ENCODE measurements at places on chromosomes 7 and 10. TPM values are rescaled to one million over a fixed set of nuclear protein-coding genes. Genes with fewer than 3 reads are reported as not detected.

FAM171A1 gene
- total RNA-seq: 11.5 TPM

TBX20 gene
- total RNA-seq: 0.15 TPM

GIMAP7 gene
- 0.05 TPM for total RNA-seq

DNA sequence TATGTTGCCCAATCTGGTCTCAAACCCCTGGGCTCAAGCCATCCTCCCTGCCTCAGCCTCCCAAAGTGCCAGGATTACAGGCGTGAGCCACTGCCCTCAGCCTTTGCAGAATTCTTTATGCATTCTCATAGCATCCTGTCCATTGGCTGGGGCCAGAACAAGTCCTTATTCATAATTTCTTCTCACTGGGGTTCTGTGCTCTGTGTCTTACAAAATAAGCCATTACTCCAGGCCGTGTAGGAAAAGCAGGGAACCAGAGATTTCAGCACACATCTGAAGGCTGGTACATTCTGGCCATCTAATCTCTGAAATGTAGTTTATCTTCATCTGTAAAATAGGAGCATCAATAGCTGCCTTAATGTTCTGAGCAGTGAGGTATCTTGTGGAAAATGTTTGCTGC is 10.3 kb upstream of the OCM start:
- DNase-seq: no peak

GRCh38 chr7:150357270-150357669 is 11.4 kb upstream of the REPIN1 start:
- DNase-seq: no peak

GRCh38 chr7:105002-105401 is 87.4 kb upstream of the FAM20C start:
- DNase-seq: no peak

DNA sequence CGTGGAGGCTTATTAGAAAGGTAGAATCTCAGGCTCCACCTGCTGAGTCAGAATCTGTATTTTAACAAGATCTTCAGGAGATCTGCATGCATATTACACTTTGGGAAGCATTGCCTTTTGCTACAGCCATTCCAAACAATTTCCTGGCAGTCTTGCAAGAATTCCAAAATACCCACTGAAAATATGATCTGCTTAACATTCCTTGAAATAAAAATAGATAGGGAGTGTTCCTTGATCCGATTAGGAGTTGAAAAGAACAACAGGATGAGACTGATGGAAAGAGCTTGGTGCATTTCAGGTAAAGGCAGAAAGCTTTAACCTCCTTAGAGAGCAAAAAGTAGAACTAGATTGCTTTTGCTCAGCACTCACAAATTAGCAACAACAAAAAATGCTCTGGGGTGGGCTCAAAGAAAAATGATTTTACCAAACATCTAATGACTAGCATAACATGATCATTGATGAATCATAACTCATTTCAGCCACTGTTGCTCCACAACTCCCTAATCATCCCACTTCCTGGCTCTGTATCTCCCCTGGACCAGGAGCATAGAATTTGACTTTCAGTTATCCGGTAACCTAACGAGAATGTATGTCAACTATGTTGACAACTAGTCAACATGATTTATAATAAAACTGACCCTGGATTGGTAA is 115.2 kb downstream of the RNLS start:
- no peak for DNase-seq

DNA sequence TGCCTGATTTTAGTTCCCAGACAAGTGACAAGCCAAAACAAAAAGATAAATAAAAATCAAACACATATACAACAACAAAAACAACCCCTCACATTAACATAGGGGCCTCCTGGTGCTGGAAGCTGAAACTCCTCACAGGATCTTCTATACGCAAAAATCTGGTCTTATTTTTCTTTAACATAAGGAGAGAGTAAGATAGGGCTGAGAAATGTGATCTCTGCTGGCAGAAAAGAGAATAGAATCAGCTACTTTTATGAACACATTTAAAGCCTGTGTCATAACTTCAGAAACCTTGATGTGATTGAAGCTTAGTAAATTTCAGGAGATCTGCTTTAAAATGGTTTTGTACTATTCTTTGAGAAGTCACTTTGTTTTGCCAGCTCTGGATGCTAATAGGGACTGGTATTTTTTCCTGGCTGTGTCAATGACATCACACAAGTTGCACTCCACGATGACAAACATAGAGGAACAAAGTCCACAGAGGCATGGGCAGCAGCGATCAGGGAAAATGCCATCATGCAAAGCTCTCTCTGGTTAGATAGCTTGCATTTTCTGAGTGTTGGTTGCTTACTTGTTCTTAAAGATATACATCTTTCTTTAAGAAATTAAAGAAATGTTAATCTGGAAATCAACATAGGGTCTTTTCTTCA is 176.6 kb upstream of the SP4 start:
- DNase-seq: no peak

- DNase-seq: no peak
Measured at GRCh38 chr10:79383974-79384606, 36.8 kb downstream of the PPIF start.

DNA sequence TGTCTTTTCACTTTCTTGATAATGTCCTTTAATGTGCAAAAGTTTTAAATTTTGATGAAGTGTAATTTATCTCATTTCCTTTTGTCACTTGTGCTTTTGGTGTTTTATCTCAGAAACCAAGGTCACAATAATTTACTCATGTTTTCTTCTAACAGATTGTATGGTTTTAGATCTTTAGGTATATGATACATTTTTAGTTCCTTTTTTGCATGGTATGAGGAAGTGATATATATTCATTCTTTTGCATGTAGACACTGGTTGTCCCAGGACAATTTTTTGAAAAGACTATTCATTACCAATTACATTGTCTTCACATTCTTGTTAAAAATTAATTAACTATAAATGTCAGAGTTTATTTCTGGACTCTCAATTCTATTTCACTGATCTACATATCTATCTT is 39.8 kb upstream of the GPR22 start:
- no peak for DNase-seq

DNA sequence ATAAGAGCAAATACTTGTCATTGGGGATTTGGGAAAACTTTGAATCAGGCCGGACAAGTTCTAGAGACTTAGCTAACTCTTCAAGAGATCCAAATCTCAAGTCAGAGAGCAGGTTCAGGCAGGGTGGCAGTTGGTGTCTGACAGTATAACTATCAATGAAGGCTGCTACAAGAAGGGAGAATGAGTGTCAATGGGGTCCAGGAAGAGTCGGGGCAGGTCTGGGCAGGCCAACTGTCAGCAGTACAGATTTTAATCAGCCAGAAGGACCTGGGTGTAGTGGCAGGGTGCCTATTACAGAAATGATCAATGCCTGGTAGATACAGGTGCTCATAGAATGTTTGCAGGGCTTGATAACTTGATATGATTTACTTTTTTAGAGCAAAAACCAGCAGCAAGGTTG is 751.1 kb downstream of the GRM8 start:
- DNase-seq: no peak

DNA sequence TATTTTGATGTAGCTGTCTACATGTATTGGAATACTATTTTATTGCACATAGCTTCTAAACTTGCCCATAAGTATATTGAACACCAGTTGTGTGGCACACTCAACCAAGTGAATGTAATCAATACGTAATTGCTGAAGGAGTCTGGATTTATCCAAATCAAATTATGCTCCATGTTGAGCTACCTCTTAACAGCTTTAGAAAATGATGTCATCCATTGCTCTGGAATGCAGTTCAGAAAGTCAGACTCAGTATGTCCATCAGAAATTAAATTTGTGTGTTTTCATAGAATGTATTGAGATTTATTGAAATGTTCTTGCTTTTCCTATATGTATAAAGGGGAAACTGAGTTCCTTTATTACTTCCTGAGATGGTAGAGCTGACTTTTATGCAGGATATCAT is 25.0 kb upstream of the CCAR1 start:
- DNase-seq: no peak

Measured in renal cortical epithelial cell (primary cell).